ENCODE measurements at places on chromosomes 5 and 9.

DNA sequence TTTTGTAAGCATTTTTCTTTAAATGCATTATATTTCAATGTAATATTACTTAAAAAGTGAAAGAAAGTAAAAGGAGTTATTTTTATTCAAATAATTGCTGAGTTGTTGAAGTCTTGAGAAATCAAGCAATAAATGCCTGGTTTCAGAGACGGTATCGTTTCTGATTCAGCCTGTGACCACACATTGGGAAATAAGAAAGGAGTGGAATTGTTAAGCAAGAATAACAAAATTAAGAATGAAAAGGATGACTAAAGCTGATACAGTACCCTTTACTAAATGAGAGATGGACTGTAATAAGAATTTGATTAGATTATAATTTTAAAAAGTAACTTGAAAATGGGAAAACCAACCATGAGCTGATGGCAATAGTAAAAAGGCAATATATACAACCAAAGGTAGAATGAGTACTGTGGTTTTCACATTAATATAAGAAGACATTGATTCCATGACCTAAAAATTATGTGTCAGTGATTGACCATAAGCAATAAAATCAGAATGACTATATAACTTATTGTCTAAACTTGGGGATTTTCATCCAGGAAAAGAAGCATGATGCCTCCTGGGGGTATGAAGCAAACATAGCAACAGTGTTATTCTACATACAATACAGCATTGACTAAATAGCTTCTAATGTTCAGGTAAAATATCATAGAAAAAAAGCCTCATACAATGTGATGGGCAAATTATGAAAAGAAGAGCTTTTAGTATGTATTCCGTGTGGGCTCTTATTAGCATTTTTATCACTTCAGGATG lies 101.9 kb upstream of the PRDM9 start:
- no peak for DNase-seq

GRCh38 chr5:154209591-154210081 lies 19.1 kb downstream of the GALNT10 start:
- no peak for DNase-seq

DNA sequence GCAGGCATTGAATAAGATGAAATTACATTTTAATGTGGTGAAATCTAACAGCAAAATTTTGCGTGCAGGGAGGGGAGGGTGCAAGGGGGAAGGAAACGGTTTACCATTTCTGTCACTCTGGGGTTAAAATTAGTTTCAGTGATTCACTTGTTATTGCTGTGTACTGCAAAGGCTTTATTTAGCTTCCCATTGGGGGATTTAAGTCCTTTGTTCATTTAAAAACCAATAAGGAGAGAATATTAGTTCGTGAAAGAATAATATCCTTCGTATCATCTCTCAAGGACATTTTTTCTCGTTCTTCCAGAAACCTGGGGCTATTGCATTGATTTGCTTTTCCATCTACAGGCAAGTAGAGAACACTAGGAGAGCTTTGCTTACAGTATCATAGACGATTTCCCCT lies 667.8 kb upstream of the RGMB start:
- no peak for DNase-seq

GRCh38 chr9:132539096-132539495 lies 43.3 kb upstream of the BARHL1 start:
- no peak for DNase-seq

- no peak for DNase-seq
Observed at GRCh38 chr9:114031037-114031630, 47.0 kb downstream of the AMBP start.

- DNase-seq = no peak
Observed at GRCh38 chr5:67431191-67431590, 234.6 kb upstream of the CD180 start.

GRCh38 chr5:93281980-93282772 lies 298.8 kb downstream of the NR2F1-AS1 start:
- DNase-seq = no peak

GRCh38 chr9:97774673-97775072 lies 77.5 kb upstream of the XPA start:
- DNase-seq = no peak

DNA sequence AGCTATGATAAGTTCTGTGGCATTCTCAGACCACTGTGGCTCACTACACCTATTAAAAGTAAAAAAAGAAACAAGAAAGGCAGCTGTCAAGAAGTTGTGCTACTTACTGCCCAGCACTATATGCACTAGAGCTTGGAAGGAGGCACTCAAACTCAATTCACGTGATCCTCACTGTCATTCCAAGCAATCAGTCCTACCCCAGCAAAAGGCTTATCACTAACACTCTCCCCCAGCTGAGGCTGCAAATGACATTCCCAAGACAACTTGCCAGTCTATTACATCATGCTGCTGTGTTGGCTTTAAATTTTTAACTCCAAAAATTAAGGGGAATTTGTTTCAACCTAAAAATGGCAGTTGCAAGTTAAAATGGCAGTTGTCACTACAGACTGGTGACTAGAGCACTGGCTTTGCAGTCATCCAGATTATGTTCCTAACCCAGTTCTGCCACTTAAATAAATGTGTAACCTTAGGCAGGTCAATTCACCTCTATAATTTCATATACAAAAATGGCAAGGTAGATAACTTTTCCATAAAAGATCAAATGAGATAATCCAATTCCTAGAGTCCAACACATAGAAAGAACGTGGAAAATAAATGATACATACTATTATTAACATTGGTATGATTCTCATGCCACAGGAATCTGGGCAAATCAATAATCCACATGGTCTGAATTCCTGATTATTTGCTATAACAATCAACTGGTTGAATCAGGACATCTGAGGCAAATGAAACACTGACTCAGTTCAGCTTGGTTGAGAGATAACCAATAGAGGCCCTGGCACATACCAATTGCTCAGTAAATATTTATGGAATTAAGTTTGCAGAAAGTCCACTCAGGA lies 52.4 kb downstream of the FBXW11 start:
- peak; percentile 42 for DNase-seq

GRCh38 chr9:112777914-112778313 lies 27.4 kb downstream of the SNX30 start:
- no peak for DNase-seq

DNA sequence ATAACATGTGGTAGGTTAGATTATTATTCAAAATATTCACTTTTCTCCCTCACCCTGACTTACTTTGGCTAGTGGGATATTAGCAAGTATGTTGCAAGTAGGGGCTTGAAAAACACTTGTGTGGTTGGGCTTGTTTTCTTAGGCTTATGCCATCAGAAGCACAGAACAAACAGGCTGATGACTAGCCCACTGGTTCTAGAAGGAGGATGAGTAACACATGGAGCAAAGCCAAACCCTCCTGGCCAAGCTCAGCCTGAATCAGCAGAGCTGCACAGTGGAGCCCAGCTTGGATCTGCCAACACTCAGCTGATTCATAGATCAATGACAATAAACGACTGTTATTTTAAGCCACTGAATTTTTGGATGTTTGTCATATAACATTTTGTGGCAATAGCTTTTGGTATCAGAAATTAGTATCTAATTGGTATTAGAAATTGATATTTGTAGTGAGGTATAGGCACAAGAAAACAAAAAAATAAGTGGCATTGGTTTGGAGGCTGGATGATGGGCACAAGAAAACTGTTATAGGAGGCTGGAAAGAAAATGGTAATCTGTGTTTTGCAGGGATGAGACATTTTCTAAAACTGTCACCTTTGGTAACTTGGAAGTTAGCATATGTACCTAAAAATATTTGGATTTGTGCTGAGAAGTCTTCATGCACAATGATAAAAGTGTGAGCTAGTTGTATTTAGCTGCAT lies 46.1 kb upstream of the ZBED3 start:
- peak; percentile 90 for DNase-seq

- DNase-seq = no peak
Observed at GRCh38 chr5:548256-548655, 24.0 kb upstream of the SLC9A3 start.

DNA sequence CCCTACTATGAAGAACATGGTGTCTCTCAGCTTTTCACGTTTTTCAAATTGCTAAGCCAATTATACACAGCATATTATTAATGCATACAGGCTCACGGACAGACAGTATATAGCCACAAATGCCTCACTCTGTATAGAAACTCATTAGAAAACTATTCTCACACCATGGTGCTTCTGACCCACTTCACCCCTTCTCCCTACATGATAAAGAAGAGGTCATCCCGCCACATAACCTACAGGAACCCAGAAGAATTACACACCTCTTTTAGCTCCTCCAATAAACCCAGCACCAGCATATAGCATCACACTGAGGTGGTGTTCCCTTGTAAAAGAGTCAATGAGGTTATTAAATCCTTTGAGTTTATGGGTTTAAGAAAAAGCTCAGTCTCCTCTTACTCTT lies 5.6 kb downstream of the TLE1 start:
- DNase-seq = no peak

GRCh38 chr9:131565369-131565768 lies 20.0 kb downstream of the PRRT1B start:
- DNase-seq = no peak

- no peak for DNase-seq
Observed at GRCh38 chr5:14202462-14202861, 59.3 kb downstream of the TRIO start.

DNA sequence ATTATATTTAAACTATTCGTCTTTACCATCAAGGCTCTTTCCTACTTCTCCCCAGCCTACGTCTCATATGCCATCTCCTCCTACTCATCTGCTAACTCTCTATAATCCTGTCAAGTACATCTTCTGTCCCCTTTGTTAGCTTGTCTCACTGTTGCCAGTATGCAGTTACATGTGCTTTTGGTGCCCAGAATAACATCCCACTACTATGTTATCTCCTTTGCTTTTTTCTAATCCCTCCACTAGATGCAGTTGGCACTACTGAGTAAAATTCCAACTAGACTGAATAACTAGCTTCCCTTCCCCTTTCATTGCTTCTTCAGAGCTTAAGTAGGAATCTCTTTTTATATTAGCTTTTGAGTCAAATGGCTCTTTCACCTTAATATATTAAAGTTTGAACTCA lies 3.0 kb upstream of the ARRDC3 start:
- no peak for DNase-seq

DNA sequence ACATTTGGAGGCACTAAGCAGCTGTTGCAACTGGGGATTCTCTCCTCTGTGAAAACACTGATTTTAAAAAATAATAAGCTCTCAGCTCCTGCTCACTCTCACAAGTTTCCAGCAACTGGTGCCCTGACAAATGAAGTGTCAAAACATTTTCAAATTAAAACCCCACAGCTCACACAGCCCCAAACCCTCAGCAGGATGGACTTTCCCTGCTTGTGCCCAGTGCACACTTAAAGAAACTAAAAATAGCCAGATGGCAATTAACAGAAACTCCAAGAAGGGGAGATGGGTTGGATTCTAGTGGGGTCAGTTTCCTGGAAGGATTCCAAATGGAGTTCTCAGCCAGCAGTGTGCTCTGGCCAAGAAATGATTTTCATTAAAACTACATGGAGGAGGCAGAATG lies 163.0 kb upstream of the PUM3 start:
- no peak for DNase-seq

GRCh38 chr9:127574072-127574993 lies 37.7 kb upstream of the STXBP1 start:
- no peak for DNase-seq

DNA sequence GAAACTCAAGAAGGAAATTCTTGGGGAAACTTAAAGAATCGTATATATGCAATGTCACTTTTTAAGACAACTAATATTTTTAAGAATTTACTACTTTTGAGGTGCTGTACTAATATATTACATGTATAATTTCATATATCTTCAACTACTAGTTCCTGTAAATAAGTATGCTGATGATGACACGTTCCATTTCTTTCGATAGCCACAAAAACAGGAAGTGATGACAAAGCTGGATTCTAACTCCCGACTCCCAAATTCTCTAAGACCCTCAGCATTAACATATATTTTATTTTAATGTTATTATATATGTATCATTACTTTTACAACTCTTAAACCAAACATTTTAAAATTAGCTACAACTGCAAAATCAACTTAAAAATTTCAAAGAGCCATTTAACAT lies 74.8 kb downstream of the STK32A start:
- DNase-seq = no peak

- DNase-seq = no peak
Observed at GRCh38 chr5:2721385-2722138, 29.9 kb downstream of the IRX2 start.

GRCh38 chr5:56310711-56311204 lies 77.6 kb upstream of the ANKRD55 start:
- DNase-seq = no peak

DNA sequence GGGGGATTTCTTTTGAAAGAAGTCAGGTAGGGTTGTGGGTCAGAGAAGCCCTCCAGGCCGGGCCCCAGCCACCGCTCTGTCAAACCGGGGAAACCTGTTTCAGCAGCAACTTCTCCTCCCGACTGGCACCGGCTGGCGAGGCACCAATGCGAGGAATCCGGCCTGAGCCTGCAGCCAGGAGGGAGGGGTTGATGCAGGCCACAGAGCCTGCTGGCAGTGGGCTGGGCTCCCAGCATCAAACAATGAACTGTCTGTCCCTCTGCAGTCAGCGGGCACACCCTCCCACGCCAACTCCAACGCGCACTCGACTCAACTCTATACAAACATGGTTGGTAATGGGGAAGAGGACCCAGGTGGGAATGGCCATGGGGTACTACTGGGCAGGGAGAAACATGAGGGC lies 12.1 kb downstream of the PCDH1 start:
- no peak for DNase-seq

DNA sequence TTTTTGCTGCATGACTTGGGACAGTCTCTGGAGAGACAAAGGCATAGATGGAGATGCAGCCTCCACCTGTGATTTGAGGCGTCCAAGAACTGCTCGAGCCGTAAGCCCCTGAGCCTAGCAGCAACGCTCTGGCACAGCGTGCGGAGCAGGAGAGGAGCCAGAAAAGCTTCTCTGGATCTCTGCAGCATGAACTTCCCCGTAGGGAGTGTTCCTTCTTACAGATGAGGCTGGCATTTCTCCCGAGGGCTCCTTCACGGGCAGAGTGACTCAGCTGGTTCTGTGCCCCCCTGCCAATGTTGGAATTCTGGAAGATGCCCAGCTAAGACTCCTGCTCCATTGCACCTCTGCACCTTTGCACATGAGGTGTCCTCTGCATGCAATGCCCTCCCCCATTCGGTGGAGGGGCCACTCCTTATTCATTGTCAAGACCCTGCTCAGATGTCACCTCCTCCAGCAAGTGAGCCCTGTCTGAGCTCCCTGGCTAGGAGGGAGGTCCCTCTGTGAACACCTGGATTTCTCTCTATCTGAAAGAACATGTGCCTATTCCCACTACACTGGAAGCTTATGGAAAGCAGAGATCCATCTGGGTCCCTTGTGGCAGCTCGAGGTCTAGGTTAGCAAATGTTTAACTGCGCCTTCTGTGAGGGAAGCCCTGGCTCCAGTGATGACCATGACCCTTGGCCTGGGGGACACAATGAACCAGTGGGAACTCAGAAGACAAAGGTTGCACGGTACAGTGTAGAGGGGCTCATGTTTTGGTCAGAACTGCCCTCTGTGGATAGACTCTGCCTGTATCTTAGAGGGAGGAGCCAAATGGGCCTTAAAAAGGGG lies 39.6 kb downstream of the SH3PXD2B start:
- DNase-seq = no peak

- DNase-seq = no peak
Observed at GRCh38 chr5:91255396-91256141, 127.5 kb downstream of the ARRDC3 start.

- DNase-seq = no peak
Observed at GRCh38 chr5:122498163-122498562, 186.1 kb downstream of the SNCAIP start.

Measured in AG04450 (cell line).